ENCODE measurements at places on chromosomes 16 and 17.

DNA sequence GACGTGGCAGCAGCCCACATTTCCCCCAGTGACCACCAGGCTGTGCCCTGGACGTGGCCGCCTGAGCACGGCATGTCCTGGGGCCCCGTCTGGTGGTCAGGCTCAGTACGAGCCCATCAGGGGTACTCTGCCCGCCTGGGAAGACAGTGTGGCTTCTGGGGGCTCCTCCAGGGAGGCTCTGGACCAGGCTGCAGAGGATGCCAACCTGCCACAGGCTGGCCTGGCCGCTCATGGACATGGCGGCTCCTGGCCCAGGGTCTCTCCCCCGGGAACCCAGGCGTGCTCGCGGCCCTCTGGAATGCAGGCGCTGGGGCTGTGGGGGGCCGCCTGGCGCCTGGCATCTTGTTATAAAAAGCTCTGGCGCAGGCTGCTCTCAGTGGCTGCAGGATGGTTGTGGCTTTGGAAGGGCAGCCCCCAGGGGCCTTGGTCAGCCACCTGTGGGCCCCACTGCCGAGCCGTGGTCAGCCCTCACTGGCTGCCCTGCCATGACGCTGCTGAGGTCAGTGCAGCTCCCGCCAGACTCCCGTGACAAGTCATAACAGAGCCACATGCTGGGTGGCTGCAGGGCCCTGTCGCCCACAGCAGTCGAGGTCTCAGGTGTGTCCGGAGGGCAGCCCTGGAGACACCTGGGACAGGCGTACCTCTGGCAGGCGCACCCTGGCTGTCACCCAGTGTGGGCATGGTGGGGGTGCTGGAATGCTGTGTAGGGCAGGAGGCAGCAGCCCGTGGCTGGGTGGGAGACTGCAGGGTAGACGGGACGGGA lies 15.0 kb downstream of the CENPX start:
- no peak for DNase-seq

DNA sequence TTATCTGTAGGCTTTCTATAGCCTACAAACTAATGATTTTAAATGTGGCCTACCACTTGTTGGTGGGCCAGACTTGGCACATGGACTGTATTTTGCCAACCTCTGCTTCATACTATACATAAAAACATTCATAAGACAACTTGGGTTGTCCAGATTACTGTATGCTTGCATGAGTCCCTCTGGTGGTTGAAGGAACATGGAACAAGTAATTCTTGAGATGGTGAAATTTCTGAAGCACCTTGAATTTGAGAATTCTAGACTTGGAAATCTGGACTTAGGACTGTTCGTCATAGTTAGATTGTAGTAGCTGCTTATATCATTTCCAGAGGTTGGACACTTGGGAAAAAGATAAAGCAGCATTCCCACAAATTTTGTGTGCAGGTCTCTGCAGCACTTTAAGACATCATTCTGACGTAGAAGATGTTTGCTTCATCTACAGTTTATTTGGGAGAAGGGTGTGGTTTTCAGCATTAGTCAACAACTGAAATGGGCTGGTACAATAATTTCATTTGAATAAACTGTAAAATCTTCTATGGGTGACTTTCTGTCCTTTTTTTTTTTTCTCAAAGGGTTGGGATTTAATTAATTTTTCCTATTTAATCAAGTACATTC lies 31.2 kb downstream of the NFATC3 start:
- no peak for DNase-seq

- no peak for DNase-seq
These were observed 46.4 kb upstream of the CDH13 start for GRCh38 chr16:82580298-82580890.

DNA sequence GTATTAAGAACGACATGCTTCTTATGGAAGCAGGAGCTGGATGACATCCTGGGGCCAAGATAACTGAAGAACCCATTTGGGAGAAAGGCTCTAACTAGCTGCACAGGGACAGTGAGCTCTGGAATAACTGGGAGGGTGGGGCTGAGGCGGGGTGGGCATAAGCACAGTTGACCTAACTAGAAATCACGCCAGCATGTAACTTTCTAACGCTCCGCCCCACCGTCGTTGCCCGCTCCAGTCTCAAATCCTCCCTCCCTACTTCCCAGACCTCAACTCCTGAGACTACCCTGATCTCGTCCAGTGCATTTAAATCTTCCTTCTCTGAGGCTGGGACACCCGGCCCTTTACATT lies 436 bp downstream of the PHB1 start:
- DNase-seq = no peak

DNA sequence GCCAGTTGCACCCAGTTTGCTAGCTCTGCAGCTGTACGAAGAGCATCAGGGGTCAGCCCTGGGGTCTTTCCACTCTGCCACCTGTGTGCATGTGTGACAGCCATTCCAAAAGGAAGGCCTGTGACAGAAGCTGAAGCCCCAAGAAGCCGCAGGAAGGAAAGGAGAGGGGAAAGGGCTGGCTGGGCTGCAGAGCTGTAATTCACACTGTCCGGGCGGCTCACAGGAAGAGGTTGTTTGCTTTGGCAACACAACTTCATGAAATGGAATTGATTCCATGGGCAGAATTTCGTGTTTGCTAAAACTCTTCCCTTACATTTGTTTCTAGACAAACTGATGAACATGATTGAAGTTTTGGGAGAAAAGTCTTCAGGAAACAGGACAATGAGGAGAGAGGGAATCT lies 14.8 kb downstream of the TMEM204 start:
- DNase-seq = no peak

DNA sequence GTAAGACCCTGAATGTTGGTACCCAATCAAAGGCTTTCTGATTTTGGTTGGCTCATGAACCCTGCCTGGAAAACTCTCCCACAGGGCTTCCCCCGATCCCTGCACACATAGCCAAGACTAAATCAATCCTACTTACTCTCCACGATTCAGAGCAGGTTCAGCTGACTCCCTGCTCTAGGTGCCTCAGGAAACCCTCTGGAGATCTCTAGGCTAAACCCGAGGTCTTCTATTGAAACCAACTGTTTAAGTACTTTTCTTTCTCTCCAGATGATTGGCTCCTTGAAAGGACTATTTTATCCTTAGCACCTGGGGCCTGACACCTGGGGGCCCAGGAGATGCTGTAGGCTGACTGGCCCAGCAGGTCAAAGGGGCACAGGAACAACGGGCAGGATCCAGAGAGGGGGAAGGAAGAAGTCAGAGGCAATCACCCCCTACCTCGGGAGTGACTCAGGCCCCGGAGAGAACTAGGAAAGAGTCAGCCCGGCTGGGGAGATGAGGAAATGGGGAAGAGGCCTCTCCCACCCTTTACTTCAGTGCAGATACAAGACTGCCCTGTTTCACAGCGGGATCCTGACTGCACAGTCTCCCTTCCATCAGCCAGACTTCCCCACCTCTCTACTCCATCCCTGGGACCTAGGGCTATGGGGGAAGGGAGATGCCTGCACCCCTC lies 2.0 kb downstream of the TBC1D10B start:
- DNase-seq = no peak

DNA sequence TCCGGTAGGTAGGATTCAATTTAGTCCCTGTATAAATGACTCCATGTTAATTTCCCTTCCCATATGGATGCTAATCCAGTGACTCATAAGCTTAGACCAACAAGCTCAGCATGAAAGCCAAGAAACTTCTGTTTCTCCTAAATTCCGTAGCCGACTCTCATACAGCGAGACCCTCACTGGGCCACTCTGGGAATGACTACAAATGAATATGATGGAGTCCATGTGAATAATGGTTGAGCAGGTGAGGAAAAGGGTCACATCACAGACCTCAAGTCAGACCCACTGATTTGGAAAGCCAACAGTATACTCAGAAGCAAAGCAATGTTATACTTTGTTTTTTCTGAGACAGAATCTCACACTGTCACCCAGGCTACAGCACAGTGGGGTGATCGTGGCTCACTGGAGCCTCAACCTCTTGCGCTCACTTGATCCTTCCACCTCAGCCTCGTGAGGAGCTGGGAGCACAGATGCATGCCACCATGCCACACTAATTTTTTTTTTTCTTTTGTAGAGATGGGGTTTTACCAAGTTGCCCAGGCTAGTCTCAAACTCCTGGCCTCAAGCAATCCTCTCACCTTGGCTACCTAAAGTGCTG lies 14.6 kb downstream of the RSL1D1 start:
- DNase-seq = no peak

DNA sequence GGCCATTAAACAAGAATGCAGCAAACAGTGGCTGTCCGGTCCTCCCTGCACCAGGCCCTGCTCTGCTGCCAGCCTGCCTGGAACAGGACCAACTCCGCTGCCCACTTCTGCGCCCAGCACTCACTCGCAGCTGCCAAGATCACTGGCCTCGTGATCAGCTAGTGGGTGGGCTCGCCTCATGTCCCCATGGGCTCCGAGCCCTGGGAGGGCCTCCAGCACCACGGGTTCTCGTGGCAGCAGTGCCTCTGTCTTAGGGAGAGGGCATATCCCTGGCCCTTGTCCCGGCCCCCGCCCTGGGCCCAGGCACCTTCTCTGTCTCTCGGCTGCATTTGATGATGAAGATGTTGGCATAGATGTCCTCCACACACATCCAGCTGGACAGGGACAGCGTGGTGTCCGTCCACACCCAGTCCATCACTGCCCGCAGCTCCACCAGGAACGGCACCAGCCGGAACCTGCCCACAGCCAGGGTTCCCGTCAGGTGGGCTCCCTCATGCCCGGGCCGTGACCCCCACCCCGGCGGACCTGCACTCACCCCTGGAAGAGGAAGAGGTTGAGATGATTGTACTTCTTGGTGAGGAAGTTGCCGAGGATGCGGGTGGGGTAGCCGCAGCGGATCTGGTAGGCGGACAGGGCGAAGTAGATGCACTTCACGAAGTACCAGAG lies 13.1 kb downstream of the CTU2 start:
- no peak for DNase-seq

GRCh38 chr17:57257895-57258851 lies 1.9 kb downstream of the MSI2 start:
- no peak for DNase-seq

- DNase-seq = peak; percentile 79
These were observed 54.6 kb downstream of the ABCC12 start for GRCh38 chr16:48101069-48101674.

DNA sequence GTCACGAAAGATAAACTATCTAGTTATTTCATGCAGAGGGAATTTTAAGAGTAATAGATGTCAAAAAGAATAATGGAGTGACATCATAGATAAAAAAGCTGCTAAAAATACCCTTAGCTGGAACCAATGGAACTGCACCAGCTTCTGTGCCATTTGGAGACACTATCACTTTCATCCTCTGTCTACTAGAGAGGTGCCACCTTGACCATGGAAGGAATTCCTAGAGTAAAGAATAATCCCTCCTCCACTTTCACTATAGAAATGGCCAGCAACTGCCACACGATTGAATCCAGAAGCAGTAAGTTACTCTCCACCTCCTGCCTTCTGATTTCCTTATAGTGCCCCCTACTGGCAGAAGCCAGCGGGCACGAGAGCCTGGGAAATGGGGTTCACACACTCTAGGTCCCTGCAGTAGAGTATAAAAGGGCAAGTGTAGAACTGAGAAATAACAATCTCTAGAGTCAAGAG lies 2.8 kb upstream of the ALDH3A2 start:
- peak; percentile 68 for DNase-seq

- peak; percentile 30 for DNase-seq
These were observed at the start of gene VAT1L for GRCh38 chr16:77788181-77789084. VAT1L (plus strand) TSS chr16:77788564; CDS start chr16:77788683, 119 bp downstream.

- DNase-seq = no peak
These were observed 175.8 kb upstream of the MAF start for GRCh38 chr16:79776243-79776847.

DNA sequence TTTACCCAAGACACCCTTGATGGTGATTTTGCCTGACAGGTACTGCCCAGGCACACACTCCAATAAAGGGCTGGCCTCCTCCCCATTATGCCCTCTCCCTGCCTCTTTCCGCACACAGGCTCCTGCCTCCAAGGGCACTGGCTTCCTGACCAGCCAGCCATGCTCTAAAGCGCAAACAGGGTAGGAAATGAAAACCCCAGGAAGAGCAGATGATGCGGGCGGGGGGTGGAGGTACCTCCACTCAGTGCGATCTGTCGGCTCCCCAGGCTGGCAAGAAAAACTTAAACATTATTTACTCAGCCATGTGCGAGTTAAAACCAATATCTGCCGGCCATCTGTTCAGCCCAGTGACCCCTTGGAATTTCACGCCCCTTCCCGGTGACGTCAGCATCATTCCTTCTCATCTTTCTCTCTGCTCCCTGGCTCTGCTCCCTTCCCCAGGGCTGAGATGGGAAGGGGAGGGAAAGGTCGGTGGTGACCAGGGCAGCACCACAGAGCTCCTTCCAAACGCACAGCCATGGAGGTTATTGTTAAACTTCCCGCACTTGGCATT lies 262.5 kb downstream of the CBLN1 start:
- DNase-seq = no peak

DNA sequence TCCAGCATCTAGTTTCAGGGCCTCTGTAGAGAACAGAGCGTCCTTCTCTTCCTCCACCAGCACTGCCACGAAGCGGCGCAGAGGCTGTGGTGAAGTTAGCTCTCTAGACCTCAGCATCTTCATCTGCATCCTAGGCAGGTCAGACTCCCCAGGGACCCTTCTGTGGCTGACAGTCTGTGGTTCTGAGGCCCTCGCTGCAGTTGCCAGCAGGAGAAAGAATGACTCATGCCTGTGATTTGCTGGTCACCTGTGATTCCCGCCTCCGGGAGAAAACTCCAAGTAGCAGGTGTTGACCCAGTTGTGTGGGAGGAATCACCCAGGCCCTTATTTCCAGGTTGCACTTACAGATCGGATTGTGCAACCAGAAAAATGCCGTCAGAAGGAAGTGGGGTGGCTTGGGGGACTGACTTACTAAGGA lies 117.3 kb upstream of the CACNG5 start:
- no peak for DNase-seq

GRCh38 chr17:50190293-50190602 lies 11.2 kb downstream of the COL1A1 start:
- DNase-seq = no peak

DNA sequence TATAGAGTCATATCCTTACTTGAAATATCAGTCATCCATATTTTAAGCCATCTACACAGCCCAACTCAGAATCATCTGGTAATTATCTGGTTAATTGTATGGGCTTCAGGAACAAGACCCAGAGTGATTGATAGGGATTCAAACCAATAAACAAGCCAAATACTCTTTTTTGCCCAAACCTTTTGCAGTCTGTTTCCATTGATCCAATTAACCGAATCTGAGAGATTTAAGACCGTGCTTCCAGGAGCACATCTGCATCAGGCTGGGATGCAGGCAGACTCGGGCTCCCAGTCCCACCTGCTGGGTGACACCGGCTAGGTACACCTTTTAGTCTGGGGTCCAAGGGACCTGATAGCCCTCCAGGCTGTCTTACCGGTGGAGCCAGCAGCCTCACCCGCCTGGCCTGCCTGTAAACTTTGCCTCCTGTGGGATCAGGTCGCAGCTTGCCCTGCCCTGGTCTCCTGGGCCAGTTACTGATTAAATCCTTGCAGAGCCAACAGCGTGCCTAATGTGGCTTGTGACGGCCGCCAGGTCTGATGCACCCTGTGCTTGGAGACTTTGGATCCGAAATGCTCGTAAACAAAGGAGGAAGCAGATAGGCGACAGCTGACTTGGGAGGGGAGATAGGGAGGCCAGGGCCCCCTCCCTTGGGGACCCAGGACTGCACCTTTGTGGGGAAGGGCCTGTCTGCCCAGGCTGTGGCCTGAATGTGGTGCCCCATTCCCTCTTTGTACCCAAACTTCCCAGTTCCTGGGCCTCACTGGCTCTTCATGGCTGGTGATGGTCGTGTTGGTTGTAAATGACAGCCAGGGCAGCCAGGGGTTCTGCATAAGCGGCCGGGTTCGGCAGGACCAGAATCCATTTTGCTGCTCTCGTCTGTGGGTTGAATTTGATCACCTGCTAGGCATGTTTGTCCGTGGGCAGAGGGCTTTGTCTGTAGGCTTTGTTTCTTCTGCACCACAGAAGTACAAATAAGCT lies 3.8 kb downstream of the CMIP start:
- no peak for DNase-seq

- no peak for DNase-seq
These were observed 27.2 kb upstream of the BEAN1 start for GRCh38 chr16:66399930-66400329.

- DNase-seq = no peak
These were observed 9.2 kb upstream of the MSLN start for GRCh38 chr16:751152-752006.
